ENCODE measurements at places on chromosomes 11 and 22.

DNA sequence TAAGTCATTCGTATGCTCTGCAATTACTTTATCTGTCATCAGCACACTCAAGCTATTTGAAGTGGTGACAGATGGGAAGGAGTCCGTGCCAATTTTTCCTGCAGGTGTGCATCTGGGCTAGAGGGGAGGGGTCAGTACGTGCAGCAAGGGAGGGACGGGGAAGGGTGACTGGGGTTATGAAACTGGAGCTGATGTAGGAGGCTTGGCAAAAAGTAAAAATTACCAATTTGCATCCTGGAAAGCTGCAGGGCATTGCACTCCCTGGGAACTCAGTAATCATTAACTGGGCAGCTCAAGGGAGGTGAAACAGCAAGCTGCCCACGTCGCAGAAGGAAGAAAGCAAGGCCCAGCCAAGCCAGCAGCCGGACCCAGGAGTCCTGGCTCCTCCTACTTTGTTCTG, 87.1 kb upstream of the TMEM45B start:
- no peak for DNase-seq

- DNase-seq, result no peak
These were observed 50.3 kb upstream of the TTLL12 start for GRCh38 chr22:43237280-43237679.

- DNase-seq, result no peak
These were observed 5.8 kb upstream of the CELF1 start for GRCh38 chr11:47558695-47559094.

GRCh38 chr11:75873417-75874221, 58.6 kb downstream of the UVRAG start:
- no peak for DNase-seq

GRCh38 chr11:33663121-33663520, 37.5 kb downstream of the C11orf91 start:
- no peak for DNase-seq

- DNase-seq, result no peak
These were observed 1.2 kb downstream of the FOLR3 start for GRCh38 chr11:72136684-72137262.

DNA sequence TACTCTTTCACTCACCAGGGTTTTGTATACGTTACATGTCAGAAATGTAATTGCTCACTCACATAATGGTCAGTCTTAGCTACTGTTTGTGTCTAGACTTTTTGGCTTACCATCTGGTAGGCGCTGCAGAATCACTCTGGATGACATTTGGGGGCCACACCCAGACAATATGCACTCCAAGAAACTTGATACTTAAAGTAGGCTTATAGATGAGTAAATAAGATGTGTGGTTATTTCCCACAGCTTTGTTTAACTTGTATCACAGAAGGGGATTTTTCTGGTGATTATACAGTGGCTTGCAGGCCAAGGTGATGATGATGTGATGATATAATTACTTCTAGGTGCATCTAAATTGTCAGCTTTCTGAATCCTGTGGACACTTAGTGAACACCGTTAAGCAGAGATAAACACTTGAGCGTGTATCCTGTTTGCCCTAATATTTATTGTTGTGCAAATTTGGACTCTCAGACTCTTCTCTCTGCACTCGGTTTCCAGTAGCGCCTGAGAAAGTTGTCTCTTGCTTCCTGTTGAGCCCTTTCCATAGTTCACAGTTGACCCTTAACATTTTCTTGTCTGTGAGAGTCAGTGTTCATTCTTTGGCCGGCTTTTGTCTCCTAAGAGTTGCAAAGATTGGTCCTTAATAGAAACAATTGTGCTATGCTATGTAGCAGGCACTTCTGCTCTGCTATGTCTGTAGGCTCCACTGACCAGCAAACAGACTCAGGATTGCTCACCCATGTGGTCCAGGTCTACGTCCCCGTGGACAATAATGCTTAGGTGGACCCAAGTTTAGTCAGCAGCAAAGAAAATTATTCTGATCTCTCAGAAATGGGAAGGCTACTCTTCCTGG, 89.3 kb downstream of the PRR5L start:
- DNase-seq, result peak; percentile 78

DNA sequence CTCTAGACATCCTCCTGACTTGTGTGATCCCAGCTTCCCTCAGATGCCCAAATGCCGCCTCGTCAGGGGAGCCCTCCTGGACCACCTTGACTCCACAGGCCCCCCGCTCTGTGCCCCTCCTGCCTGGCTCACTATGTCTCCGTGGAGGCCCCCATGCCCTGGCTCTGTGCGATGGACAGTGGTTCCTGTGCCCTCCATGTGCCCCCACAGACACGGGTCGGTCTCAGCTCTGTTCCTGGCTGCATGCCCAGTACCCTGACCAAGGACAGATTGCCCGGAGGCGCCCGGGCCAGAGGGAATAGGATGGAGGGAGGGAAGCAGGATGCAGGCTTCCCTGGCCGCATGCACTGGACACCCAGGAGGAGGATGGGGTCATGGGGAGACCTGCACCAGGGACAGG, 1274.6 kb downstream of the BRD1 start:
- DNase-seq, result no peak

DNA sequence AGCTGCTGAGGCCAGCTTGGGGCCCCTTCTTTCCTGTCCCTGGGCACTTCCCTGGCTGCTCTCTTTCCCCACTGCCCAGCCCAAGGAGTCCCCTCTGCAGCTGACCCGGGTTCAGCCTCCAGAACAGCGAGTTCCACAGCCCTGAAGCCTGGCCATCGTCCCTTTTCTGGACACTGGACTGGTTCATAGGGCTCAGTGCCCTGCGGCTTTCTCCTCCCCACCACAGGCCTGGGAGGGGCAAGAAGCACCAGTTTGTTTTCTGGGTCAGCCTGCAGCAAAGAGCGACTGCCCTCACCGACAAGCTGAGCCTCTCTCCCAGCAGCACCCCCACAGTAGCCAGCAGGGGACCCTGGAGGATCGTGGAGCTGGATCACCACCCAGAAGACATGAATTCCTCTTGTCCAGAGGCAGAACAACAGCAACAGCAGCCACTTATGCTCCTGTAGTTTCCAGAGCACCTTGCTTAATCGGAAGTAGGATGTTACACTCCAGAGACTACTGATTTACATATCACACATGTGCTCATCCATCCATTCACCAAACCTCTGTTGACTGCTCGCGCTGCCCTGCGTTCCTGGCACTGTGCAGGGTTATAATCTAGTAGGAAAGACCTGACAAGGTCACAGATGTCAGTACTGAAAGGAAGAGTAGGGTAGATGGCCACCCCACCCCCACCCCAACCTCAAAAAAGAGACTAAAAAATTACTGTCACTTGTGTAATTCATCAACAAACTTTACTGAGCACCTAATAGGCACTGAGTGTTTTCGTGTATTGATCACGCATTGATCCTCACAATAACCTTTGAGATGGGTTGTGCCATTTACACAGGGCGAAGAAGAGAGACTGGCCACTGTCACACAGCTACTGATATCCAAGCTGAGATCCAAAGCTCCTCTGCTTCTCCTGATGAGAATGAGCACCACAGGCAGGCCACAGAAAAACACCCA, 13.0 kb upstream of the CXCR5 start:
- DNase-seq, result no peak

DNA sequence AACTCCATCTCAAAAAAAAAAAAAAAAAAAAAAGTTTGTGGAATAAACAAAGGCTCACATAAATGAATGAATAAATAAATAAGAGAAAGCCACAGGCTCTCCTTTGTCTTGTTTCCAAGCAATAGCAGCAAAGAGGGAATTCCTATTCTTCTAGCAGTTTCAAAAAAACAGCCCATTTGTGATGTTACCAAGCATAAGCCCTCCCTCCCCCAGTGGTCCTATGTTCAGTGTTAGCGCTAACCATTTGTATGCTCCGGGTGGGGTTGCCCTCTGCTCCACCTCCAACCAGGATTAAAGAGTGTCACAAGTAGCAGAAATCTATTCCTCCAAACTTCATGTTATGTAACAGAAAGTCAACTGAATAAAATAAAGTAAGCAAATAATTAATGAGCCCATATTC, 1215.0 kb upstream of the TENM4 start:
- no peak for DNase-seq

- DNase-seq, result no peak
These were observed 94.8 kb upstream of the PRDM11 start for GRCh38 chr11:45051621-45052020.

- DNase-seq, result peak; percentile 52
These were observed 59.0 kb downstream of the CEP57 start for GRCh38 chr11:95849087-95849825.

GRCh38 chr11:6681949-6682348, 1.2 kb downstream of the MRPL17 start:
- no peak for DNase-seq

GRCh38 chr11:1196516-1197391, 26.1 kb upstream of the MUC5B start:
- no peak for DNase-seq

DNA sequence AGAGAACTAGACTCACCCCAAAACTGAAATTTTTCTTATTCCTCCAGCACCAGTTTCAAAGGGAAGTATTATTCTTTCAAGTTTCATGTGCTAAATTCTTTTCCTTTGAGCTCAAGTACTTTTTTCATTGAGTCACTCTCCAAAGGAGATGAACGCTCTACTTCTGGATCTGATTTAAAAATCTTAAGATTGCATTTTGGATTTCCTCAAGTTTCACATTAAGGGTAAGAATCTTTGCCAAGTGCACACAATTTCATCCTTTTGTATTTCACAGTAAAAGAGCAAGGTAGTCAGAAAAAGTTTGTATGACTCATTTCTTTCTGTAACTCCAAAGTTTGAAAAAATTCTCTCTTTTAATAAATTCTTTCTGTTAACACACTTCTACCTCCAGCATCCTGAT, 435.5 kb downstream of the RAB38 start:
- no peak for DNase-seq

GRCh38 chr11:2789791-2790567, 90.2 kb upstream of the KCNQ1OT1 start:
- no peak for DNase-seq

DNA sequence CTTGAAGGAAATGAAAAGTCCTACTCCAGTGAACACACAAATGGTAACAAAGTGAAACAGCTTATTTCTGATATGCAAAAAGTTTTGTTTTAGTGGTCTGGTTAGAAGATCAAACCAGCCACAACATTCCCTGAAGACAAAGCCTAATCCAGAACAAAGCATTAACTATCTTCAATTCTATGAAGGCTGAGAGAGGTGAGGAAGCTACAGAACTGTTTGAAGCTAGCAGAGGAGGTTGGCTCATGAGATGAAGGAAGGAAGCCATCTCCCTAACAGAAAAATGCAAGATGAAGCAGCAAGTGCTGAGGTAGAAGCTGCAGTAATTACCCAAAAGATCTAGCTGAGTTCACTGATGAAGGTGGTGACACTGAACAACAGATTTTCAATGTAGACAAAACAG, 168.4 kb downstream of the IGLL1 start:
- DNase-seq, result no peak

- no peak for DNase-seq
These were observed 432.2 kb downstream of the TBC1D22A start for GRCh38 chr22:47194476-47195155.

DNA sequence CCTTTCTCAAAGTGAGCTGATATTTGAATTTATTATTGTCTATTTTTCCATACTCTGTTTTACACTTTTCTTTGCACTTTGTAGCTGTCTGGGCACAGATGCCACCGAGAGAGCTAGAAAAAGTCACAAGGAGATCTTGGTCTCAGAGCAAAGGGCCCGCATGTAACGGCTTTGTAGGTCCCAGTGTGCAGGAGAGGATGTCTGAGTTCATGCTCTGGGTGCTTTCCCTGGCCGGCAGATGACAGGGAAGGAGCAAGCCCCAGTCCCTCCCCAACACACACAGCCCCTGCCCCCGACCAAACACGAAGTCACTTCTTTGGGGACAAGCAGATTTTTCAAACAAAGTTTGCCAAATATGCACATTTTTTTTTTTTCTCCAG, 55.8 kb downstream of the SMIM38 start:
- DNase-seq, result no peak

- no peak for DNase-seq
These were observed 93.5 kb upstream of the ARHGAP20 start for GRCh38 chr11:110805756-110806155.

GRCh38 chr11:15307619-15308024, 192.9 kb downstream of the INSC start:
- no peak for DNase-seq

GRCh38 chr11:18727479-18728236, 1.7 kb upstream of the IGSF22 start:
- DNase-seq, result peak; percentile 26

GRCh38 chr22:40560994-40561515, 75.5 kb downstream of the MRTFA start:
- DNase-seq, result no peak

DNA sequence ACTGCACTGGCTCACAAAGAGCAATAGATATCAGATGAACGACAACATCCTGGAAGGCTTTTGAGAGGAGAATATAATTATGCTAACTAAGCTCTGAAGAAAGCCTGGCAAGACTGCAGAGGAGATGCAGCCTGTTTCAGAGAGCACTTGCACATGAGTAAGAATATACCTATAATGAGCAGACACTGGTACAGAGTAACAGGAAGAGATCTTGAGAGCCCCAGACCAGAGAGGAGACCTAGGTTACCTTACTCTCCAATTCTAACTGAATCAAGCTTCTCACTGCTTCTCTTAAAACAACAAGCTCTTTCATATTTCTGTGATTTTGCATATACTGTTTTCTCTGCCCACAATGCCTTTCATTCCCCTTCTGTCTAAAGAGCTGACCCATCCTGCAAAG, 66.5 kb downstream of the FAM168A start:
- no peak for DNase-seq

GRCh38 chr11:24122291-24122690, 374.6 kb upstream of the LUZP2 start:
- no peak for DNase-seq

- no peak for DNase-seq
These were observed 83.4 kb upstream of the SHISAL1 start for GRCh38 chr22:44396021-44396726.

DNA sequence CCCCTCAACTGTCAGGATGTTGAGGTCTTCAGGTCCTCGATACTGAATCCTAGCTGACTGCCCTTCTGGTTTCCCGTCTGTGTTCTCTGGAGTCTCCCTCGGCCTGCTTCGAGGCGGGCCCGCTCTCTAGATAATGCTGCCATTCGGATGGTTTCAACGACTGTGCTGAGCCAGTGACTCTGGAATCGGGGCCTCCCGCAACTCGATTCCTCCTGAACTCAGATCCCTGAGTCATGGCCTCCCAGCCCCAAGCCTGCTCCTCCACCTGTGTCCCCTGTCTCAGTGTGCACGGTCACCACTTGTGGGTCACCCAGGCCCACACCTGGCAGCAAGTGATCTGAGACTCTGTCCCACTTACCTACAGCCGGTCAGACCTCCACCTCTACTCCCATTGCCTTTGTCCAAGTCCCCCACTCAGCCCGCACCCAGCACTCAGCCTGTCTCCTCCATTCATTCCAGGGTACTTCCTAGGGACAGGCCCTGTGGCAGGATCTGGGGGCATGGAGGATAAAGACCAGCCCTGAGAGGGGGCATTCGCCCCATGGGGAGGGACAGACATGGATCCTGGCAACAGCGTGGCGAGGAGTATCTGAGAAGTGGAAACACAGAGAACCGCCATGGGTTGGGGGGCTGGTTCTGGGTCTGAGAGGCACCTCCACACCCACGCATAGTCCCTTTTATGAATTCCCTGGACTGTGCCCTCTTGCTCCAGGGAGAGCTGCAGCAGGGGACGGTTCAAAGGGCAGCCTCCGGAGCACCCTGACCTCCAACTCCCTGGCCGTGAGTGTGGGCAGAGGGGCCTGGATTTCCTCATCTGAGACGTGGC, 14.3 kb downstream of the MPST start:
- no peak for DNase-seq
